ENCODE measurements at places on chromosomes 16 and 17.

GRCh38 chr17:3959295-3959899, 4.8 kb downstream of the ATP2A3 start:
- DNase-seq = peak; percentile 22

DNA sequence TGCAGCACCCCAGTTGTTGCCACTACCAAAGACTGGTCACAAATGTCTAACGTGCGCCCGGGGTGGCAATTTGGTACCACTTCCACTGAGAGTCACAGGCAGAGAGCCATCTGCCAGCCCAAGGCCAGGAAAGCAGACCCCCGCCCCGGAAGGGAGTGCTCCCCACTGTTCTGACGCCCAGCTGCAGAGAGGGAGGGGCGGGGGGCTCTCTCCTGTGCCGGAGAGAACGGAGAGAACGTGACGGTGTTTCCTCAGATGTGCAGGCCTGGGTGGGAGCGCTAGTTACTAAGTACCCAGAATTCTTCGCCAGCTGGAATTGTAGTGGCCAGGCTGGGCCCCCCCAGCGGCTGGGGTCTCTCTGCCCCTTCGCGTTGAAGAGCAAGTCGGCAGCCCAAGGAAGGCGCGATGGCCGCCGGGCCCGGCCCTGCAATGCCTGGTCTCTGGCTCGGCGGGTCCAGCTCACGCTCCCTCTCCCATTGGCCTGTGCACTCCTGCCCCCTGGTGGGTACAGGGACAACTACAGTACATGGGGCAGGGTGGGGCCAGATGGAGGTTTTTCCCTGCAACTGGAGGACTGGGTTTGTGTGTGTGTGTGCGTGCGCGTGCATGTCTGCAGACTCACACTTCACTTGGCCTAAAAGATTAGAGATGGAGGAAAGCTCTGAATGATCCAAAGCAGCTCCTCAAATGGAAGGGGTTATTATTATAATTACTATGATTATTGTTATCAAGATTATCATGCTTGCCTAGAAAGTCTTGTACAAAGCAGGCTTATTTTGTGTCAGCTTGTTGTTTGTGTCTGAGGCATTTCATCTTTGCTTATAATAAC, 107.1 kb downstream of the AMFR start:
- peak; percentile 76 for DNase-seq

- DNase-seq = no peak
Observed at GRCh38 chr17:40287159-40287493, 553 bp upstream of the CDC6 start.

DNA sequence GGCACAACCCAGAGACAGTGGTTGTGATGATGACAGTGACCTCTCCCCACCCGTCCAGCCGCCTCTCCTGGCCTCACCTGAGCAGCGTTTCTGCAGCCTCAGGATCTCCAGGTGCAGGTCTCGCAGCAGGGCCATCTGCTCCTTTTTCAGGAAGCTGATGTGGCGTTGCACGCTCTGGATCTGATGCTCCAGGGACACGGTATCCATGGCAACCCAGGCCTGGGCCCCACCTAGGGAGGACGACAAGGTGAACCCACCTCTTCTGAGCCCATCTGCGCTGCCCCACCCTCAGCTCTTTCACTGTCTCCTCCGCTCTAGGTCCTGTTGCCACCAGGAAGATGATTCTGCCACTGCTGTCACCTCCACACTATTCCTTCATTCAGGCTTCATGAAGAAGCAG, 14.5 kb downstream of the CCDC92B start:
- DNase-seq = no peak

GRCh38 chr17:18141210-18141803, 32.8 kb downstream of the MYO15A start:
- DNase-seq = peak; percentile 49

DNA sequence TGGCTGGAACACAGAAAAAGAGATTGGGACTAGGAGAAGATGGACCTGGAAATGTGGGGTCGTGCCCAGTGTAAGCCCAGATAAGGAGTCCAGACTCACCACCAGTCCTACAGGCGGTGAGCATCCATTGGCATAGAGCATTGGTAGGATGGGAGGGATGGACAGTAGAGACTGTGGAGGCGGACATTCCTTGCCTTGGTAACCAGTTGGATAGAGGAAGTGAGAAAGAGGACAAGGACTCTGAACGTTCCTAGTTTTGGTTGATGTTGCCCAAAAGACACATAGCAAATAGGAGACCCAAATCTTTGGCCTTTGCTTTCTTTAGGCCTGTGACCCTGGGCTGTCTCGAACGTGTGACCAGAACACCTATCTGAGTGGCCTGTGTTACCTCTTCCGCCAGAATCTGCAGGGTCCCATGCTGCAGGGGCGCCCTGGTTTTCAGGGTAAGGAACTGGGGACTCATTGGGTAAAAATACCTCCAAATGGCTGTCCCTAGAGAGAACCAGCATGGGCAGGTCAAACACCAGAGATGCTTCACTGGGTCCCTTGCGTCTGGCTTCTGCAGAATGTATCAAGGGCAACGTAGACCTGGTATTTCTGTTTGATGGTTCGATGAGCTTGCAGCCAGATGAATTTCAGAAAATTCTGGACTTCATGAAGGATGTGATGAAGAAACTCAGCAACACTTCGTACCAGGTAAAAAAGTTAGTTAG, 6.4 kb downstream of the ITGAL start:
- DNase-seq = no peak

GRCh38 chr17:55990332-55991006, 162.8 kb upstream of the ANKFN1 start:
- DNase-seq = no peak

DNA sequence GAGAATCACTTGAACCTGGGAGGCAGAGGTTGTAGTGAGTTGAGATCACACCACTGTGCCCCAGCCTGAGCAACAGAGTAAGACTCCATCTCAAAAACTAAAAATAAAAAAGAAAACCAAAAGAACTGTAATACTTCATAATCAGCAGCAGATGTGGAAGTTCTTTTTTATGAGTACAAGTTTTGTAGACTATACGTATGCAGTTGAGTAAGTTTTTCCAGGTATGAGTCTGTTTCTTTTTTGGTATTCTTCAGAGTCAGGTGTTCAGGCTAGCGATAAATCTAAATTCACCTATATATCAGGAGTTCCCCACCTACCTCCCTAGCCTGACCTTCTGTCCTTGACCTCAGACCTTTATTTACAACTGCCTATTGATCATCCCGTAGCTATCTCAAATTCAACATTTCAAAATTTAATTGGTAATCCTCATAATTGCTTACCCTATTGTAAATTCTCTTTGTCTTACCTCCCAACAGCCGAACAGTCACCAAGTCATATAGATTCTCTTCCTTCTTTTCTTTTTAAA, 10.7 kb downstream of the DCTN5 start:
- DNase-seq = no peak

DNA sequence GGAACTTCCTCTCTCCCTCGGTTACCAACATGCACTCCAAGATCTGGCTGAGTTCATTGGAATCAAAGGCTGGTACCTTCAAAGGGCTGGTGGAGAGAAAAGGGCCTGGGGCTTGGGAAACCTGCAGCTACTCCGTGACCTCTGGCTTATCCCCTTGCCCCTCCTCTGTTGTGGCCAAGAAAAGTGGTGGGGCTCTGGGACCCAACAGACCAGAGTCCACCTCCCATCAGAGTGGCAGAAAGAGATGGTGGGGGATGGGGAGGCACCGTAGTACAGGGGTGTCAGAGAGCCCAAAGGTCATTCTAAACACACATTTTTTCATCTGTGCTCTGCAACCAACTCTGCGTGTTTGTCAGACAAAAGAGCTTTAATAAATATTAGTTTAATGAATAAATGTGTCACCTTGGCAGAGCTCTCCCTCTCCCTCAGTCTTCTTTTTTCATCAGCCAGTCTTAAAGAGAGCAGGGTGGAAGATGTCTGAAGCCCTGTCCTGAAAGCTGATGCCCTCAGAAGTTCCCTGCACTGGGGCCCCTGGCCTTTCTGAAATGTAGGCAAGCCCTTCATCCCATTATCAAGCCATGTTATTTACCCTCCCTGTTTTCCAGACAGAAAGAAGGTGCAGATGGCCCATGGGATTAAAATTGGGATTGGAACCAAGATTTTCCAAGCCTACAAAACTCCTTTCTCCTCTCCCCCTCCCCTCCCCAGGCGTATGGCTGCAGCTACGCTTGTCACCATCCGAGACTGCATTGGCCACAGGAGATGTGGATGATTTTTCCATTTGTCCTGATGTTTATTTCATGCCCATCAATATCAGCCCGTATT, 227.3 kb downstream of the CCDC182 start:
- DNase-seq = no peak

GRCh38 chr17:59893676-59894100, 767 bp downstream of the RPS6KB1 start:
- no peak for DNase-seq

DNA sequence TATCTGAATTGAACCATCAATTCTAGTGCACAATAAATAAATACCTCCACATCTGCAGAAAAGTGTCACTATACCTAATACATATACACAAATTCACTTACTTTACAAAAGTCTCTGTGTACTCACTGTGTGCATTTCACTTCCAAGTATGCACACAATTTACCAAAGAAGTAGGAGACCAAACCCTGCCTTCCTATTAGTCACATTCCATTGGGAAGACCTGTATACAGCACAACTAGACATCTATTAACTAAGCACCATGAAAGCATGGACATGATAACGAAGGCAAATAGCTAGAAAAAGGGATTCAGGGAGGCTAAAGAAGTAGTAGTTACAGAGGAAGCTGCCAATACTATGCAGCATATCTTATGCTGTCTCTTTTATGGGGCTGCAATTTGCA, 139.5 kb downstream of the SNX11 start:
- DNase-seq = no peak

DNA sequence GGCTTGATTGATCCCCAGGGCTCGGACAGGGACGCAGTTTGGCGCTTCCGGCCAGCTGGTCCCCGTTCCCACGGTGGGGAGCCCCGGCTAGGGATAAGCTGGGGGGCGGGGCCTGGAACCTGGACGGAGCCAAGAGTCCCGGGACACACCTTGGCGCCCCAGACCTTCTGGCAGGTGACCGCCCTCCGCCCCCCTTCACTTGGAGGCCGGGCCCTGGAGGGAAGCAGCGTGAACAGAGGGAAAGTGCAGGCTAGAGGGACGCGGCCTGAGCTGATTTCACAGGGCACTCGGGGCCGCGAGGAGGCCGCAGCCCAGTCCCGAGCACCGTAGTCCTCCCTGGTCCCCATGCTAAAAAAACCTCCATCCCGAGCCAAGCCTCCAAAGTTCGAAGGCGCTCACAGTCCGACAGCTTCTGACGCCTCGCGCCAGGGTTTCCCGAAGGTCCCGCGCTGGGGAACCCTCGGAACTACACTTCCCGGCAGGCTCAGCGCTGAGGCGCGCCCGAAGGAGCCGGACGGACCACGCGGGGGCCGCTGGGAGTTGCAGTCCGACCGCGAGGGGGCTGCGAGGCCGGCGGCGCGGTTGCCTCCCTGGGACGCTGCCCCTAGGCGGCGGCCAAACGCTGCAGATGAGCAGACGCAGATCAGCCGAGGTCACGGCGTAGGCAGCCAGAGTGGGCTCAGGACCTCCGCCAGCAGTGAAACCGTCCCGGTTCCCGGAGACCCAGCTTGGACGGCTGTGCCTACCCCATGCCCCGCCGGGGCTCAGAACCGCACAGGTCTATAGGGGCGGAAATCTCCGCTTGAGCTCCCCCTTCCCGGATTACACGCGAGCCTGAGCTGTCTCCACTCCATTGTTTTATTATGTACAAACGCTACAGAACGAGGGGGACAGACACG, at the start of gene TBX6:
Gene TBX6, minus strand, starts transcription at position 451 of the 899 bp plus-strand sequence. CDS start 731 bp downstream, outside the sequence.
- peak; percentile 90 for DNase-seq

- DNase-seq = no peak
Observed at GRCh38 chr17:42414704-42415409, 8.2 kb downstream of the CAVIN1 start.

GRCh38 chr16:22075043-22075757, 17.1 kb upstream of the VWA3A start:
- peak; percentile 40 for DNase-seq

DNA sequence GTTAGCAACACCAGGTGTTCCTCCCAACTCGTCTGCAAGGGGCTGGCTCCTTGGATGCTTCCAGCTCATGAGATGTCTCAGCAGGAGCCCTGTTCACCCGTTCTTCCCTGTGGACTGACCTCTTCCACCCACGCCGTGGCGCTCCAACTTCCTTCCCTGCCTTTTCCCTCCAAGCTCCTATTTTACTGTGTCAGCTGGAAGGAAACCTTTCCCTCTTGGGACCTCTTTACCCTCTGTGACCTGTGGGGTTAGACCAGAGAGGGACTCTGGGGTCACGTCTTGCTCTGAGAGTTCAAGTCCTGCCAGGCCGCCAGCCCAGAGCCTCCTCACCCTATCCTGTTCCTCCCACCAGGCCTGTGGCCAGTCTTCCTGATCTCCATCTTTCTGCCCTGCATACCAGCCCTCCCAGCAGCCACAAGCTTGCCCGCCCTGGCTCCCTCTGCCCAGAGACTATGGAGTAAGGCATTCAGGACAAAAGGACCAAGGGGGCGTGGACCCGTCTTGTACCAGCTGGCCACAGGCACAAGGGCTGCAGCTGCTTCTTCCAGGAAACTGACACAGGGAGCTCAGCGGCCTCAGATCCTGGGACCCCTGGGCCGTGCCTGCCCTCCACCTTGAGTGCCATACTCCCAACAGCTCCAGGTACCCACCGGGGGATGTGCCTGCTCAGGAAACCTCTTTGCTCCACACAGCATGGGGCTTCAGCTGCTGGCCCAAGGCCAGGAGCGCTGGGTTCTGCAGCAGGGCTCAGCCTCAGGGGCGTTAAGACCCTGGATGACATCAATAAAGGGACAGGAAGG, 3.0 kb downstream of the PAQR4 start:
- DNase-seq = no peak

DNA sequence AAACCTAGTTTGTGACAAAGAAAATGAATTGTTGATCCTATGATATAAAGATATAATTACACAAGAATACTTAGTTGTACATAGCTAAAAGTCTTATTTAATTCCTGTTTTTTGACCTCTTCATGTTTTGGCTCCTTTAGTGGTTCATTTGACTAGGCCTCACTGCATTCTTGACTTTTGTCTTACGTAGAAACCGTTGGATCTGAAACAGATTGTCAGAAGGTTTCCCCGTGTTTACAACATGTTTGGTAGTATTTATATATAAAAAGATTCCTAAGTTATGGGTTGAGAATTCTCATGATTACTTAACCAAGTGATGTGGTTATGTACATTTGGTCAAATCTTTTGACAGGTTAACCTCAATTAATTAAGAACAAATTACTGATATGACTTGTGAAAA, 162.8 kb downstream of the BCAS3 start:
- no peak for DNase-seq

DNA sequence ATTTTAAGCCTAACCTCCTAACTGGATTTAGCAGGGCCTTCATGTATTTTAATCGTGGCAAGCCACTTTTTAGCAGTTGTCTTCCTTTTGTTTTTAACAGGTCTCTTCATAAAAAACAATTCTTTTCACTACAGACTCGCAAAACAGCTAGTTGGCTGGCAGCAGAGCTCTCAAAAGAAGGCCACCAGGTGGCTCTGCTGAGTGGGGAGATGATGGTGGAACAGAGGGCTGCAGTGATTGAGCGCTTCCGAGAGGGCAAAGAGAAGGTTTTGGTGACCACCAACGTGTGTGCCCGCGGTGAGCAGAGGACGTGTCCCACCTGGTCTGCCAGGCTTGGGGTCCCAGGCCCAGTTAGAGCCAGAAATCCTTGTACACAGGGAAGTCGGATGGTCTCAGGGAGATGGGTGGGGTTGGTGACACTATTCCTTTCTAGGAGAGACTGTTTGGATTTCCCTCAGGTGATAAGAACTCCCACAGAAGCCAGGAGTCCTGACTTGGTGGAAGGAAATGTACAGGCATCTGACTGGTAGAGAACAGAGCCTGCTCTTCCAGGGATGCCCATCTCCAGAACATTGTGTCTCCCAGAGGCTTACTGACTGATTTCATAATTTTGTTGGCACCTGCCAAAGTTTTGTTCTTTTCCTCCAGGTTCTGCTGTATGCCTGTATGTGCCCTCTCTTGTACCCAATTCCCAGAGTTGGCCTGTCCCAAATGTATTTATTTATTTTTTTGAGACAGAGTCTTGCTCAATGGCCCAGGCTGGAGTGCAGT, 14.9 kb upstream of the DDX19A start:
- no peak for DNase-seq
